ENCODE measurements at places on chromosomes 5 and 9. TPM values are rescaled to one million over a fixed set of nuclear protein-coding genes. Genes with fewer than 3 reads are reported as not detected.

GRCh38 chr5:150243590-150243989 is 46.0 kb downstream of the CAMK2A start:
- peaks cover 2% of the 10 kb centered on the region for H3K36me3 ChIP-seq
- peaks cover 7% of the 10 kb centered on the region for H3K4me1 ChIP-seq
- no peak overlapping the region for H3K27ac ChIP-seq
- H3K27me3 ChIP-seq: peaks cover 8% of the 10 kb centered on the region
- no peak for DNase-seq

Gene SLC12A7
- total RNA-seq: 2.0 TPM

DNA sequence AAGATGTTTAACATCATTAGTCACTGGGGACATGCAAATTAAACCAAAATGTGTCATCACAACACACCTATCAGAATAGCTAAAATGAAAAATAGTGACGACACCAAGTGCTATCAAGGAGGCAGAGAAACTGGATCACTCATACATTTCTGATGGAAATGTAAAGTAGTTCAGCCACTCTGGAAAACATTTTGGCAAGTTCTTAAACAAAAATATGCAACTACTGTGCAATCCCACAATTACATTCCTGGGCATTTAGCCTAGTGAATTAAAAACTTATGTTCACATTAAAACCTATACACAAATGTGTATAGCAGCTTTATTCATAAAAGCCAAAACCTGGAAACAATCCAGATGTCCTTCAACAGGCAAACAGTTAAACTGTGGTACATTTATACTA is 53.1 kb downstream of the SVEP1 start:
- no peak for DNase-seq
- H3K27me3 ChIP-seq: no peaks in the 10 kb centered on the region
- H3K4me1 ChIP-seq: peaks cover 8% of the 10 kb centered on the region
- H3K27ac ChIP-seq: no peak overlapping the region
- H3K4me3 ChIP-seq: no peak overlapping the region
- no peaks in the 10 kb centered on the region for H3K36me3 ChIP-seq

Gene PLPPR1
- total RNA-seq: not detected

DNA sequence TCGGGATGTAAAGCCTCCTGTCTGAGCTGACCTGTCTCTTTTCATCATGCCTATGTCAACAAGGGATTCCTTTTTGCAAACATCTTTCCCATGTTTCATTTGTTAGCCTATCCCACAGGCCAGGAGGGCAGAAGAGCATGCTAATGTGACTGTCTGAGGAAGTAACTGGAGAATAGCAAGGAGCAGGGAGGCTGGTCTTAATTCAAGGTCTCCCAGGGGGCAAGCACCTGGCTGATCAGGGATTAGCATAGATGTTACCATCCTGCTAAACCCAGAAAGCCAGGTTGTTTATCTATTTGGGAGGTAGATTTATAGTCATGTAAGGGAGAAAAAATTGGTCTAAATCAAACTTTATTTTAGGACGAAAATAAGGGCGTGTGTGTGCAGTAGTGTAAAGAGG is 36.7 kb upstream of the MAP1B start:
- H3K27me3 ChIP-seq: no peaks in the 10 kb centered on the region
- H3K4me3 ChIP-seq: no peak overlapping the region
- no peak for DNase-seq
- no peak overlapping the region for H3K27ac ChIP-seq
- peaks cover 28% of the 10 kb centered on the region for H3K4me1 ChIP-seq

DNA sequence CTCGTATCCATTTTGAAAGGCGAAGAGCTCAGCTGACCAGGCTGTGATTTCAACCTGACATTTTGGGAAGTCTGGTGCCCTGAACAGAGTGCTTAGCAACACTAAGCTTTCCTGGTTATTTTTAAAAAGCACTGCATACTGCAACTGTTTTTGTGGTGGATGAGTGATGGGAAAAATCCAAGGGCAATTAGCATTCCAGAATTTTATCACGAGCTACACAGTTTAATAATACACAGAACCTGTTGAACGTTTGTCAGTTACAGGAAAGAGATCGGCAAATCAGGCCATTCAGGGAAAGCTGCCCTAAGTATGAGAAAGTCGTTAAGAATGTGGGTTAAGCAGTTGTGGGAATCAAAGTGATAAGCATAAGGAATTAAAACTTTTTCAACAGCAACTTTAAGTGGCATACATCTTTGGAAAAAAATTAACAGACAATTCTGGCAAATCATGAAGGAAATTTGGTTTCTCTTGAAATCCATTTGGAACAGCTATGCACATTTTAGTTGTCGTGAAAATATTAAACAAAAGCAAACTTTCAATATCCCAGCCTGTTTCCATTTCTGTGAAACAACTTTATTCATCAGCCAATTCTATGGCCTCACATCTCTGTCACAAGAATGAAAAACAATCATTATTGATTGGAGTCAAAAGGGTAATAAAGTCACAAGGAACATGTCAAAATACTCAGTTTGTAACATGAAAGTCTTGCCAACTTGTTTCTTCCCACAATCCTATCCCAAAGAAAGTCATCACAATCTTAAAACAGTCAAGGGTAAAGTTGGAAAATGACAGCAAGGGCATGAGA is 25.7 kb downstream of the PUM3 start:
- no peaks in the 10 kb centered on the region for H3K27me3 ChIP-seq
- H3K4me3 ChIP-seq: no peak overlapping the region
- DNase-seq: no peak
- peaks cover 43% of the 10 kb centered on the region for H3K4me1 ChIP-seq
- H3K36me3 ChIP-seq: peaks cover 13% of the 10 kb centered on the region

DNA sequence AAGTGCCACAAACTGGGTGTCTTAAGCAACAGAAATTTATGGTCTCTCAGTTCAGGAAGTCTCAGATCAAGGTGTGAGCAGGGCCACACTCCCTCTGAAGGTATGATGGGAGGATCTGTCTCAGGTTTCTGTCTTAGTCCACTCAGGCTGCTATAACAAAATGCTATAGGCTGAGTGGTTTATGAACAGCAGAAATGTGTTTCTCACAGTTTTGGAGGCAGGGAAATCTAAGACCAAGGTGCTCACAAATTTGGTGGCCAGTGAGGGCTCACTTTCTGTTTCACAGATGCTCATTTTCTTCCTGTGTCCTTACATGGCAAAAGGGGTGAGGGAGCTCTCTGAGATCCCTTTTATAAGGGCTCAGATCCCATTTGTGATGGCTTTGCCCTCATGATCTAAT is 281.4 kb downstream of the CWC27 start:
- DNase-seq: no peak
- H3K4me1 ChIP-seq: peaks cover 18% of the 10 kb centered on the region
- no peak overlapping the region for H3K27ac ChIP-seq
- H3K36me3 ChIP-seq: peaks cover 5% of the 10 kb centered on the region
- no peak overlapping the region for H3K4me3 ChIP-seq
- no peaks in the 10 kb centered on the region for H3K27me3 ChIP-seq

- no peak overlapping the region for H3K4me3 ChIP-seq
- peaks cover 8% of the 10 kb centered on the region for H3K4me1 ChIP-seq
- no peaks in the 10 kb centered on the region for H3K36me3 ChIP-seq
- H3K27me3 ChIP-seq: no peaks in the 10 kb centered on the region
These were observed 136.1 kb downstream of the PDE4D start for GRCh38 chr5:59757442-59757841.

DNA sequence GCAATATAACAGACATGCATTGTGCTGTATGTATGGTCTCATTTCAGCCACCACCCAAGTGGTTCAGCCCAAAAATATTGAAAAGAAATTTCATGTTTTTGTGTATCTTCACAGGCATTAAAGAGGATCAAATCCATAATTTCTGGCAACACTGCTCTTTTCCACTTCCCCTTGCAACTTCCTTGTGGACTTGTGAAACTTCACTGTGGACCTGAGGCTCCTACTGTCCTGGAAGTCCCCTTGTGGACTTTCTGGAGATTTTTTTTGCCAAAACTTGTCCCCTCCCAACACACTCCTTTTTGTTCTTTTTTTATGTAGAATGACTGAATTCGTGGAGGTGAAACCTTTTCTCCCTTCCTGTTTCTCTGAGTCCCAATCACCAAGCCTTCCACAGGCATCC is 14.3 kb downstream of the OTULINL start:
- H3K4me1 ChIP-seq: no peaks in the 10 kb centered on the region
- H3K27ac ChIP-seq: no peak overlapping the region
- DNase-seq: no peak
- no peaks in the 10 kb centered on the region for H3K36me3 ChIP-seq

DNA sequence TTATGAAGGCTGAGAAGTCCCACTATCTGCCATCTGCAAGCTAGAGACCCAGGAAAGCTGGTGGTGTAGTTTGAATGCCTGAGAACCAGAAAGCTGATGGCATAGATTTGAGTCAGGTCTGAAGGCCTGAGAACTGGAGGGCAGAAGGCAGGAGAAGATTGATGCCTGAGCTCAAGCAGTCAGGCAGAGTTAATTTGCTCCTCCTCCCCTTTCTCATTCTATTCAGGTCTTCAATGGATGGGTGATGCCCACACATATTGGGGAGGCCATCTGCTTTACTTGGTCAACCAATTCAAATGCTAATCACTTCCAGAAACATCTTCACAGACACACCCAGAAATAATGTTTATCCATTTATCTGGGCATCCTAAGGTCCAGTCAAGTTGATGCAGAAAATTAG is 87.6 kb upstream of the CPLX2 start:
- H3K27ac ChIP-seq: no peak overlapping the region
- no peak overlapping the region for H3K4me3 ChIP-seq
- peaks cover 31% of the 10 kb centered on the region for H3K27me3 ChIP-seq
- H3K36me3 ChIP-seq: no peaks in the 10 kb centered on the region

- no peaks in the 10 kb centered on the region for H3K4me1 ChIP-seq
- no peak overlapping the region for H3K27ac ChIP-seq
- H3K36me3 ChIP-seq: no peaks in the 10 kb centered on the region
- DNase-seq: no peak
These were observed 460.8 kb downstream of the MTRR start for GRCh38 chr5:8329773-8330172.

GRCh38 chr5:368183-369084 is 46.9 kb downstream of the AHRR start:
- peaks cover 14% of the 10 kb centered on the region for H3K36me3 ChIP-seq
- no peak overlapping the region for H3K4me3 ChIP-seq
- peak overlapping the region; percentile 58 for H3K27ac ChIP-seq
- peaks cover 32% of the 10 kb centered on the region for H3K4me1 ChIP-seq
- H3K27me3 ChIP-seq: no peaks in the 10 kb centered on the region

- H3K4me3 ChIP-seq: no peak overlapping the region
- no peak overlapping the region for H3K27ac ChIP-seq
- peaks cover 16% of the 10 kb centered on the region for H3K4me1 ChIP-seq
- no peak for DNase-seq
- H3K36me3 ChIP-seq: peaks cover 1% of the 10 kb centered on the region
These were observed 11.5 kb downstream of the TMEM171 start for GRCh38 chr5:73131711-73132425.

- H3K27ac ChIP-seq: no peak overlapping the region
- no peak for DNase-seq
- peaks cover 52% of the 10 kb centered on the region for H3K27me3 ChIP-seq
- no peak overlapping the region for H3K4me3 ChIP-seq
- no peaks in the 10 kb centered on the region for H3K4me1 ChIP-seq
These were observed 27.0 kb downstream of the POU4F3 start for GRCh38 chr5:146365618-146366017.

DNA sequence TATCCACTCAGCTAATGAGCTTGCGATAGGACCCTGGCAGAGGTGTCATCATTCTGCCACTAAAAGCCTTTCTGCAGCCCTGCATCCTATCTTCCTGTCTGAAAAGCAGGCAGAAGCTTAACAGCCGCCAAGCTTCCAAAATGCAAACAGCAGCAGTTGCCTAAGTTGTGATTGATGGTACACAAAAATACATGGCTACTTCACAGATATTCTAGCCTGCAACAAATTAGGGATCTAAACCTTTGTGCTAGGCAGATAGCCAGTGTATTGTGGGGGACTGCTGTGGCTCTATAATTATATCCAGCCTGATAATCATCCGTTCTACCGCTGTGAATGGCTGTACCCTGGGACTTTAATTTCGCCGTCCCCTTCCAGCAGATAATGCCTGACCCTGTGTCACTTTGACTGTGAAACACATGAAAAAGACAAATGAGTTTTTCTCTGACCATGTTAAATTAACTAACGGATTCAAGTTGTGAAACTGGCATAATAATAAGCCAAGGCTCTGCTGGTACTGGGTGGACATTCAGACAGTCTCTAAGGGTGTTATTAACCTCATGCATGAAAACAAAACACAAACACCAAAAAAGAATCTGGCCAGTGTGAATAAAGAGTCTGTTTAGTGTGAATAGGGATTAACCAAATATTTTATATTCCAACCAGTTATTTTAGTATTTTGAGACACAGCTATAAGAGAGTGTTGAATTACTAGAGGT is 45.9 kb downstream of the SEMA6A start:
- no peaks in the 10 kb centered on the region for H3K36me3 ChIP-seq
- no peak overlapping the region for H3K27ac ChIP-seq
- no peaks in the 10 kb centered on the region for H3K27me3 ChIP-seq
- H3K4me1 ChIP-seq: peaks cover 8% of the 10 kb centered on the region

- no peak overlapping the region for H3K27ac ChIP-seq
- H3K27me3 ChIP-seq: no peaks in the 10 kb centered on the region
- no peaks in the 10 kb centered on the region for H3K4me1 ChIP-seq
- no peaks in the 10 kb centered on the region for H3K36me3 ChIP-seq
- H3K4me3 ChIP-seq: no peak overlapping the region
These were observed 166.0 kb downstream of the HMHB1 start for GRCh38 chr5:143977891-143978461.

DNA sequence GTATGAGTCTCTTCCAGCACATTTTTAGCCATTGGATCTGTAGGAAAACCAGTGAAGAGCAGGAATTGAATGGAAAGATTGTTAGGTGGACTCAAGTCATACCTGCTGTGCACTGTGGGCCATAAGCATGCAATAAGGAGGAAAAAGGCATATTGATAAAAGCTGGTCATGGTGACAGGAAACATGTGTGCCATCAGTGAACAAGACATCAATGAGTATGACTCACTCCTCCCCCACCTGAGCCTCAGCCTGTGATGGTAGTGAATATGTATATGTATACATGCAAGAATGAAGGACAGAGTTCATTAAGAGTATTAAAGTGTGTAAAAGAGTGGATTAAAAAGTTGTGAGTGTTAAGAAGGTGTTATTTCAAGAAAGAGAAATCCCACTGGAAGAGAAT is 164.5 kb downstream of the TMEM38B start:
- no peak overlapping the region for H3K27ac ChIP-seq
- no peaks in the 10 kb centered on the region for H3K36me3 ChIP-seq
- H3K4me1 ChIP-seq: peaks cover 37% of the 10 kb centered on the region
- no peak for DNase-seq
- no peak overlapping the region for H3K4me3 ChIP-seq

- peak overlapping the region; percentile 98 for H3K27ac ChIP-seq
- H3K36me3 ChIP-seq: peaks cover 48% of the 10 kb centered on the region
- H3K4me3 ChIP-seq: peak overlapping the region; percentile 100
These were observed 29.4 kb upstream of the IL17B start for GRCh38 chr5:149408252-149409099.

- no peaks in the 10 kb centered on the region for H3K4me1 ChIP-seq
- no peak overlapping the region for H3K27ac ChIP-seq
- no peak overlapping the region for H3K4me3 ChIP-seq
- peaks cover 5% of the 10 kb centered on the region for H3K36me3 ChIP-seq
- no peak for DNase-seq
These were observed 230.7 kb downstream of the SEMA6A start for GRCh38 chr5:116343961-116344360.

- peaks cover 4% of the 10 kb centered on the region for H3K27me3 ChIP-seq
- no peaks in the 10 kb centered on the region for H3K36me3 ChIP-seq
- H3K4me1 ChIP-seq: peaks cover 11% of the 10 kb centered on the region
- H3K27ac ChIP-seq: no peak overlapping the region
These were observed 1.8 kb upstream of the DIPK1B start for GRCh38 chr9:136710543-136710942.

Gene AGXT2
- not detected for total RNA-seq

- no peak for DNase-seq
- H3K4me1 ChIP-seq: peaks cover 8% of the 10 kb centered on the region
- H3K27me3 ChIP-seq: no peaks in the 10 kb centered on the region
- peaks cover 2% of the 10 kb centered on the region for H3K36me3 ChIP-seq
- H3K4me3 ChIP-seq: no peak overlapping the region
- H3K27ac ChIP-seq: no peak overlapping the region
These were observed 290.1 kb downstream of the ZSWIM6 start for GRCh38 chr5:61622156-61622555.

Gene ZBED3
- 15.8 TPM for total RNA-seq

Data from chondrocyte (in vitro differentiated cells).